Mammary epithelial cell (primary cell): ENCODE measurements at places on chromosomes 2 and 18. TPM values are rescaled to one million over a fixed set of nuclear protein-coding genes. Genes with fewer than 3 reads are reported as not detected.

The VAMP5 gene
- total RNA-seq = 2.2 TPM

The SERPINB2 gene
- total RNA-seq = 0.67 TPM

The MDH1B gene
- total RNA-seq = 0.51 and 0.54 TPM in 2 replicates

The GEN1 gene
- total RNA-seq = 10.0 TPM

The EIF2AK3 gene
- total RNA-seq = 19.2 and 25.1 TPM in 2 replicates

The SAG gene
- not detected in 2 replicates for total RNA-seq

The RAX gene
- total RNA-seq = not detected

The ZNF804A gene
- total RNA-seq = not detected

The STARD6 gene
- total RNA-seq = 0.49 TPM in 1 of 2 replicates, not detected in the other

The DTNA gene
- 12.2 and 12.8 TPM in 2 replicates for total RNA-seq

The KIF5C gene
- 0.19 TPM in 1 of 2 replicates, not detected in the other for total RNA-seq

The ORC4 gene
- total RNA-seq = 35.0 and 38.9 TPM in 2 replicates

The CACNB4 gene
- 0.17 TPM for total RNA-seq

The MYL1 gene
- total RNA-seq = not detected

The FOXI3 gene
- total RNA-seq = 1.5 TPM

The REL gene
- 13.6 and 15.0 TPM in 2 replicates for total RNA-seq

The VAPA gene
- total RNA-seq = 223 and 293 TPM in 2 replicates

The TNFAIP6 gene
- total RNA-seq = 0.50 TPM

DNA sequence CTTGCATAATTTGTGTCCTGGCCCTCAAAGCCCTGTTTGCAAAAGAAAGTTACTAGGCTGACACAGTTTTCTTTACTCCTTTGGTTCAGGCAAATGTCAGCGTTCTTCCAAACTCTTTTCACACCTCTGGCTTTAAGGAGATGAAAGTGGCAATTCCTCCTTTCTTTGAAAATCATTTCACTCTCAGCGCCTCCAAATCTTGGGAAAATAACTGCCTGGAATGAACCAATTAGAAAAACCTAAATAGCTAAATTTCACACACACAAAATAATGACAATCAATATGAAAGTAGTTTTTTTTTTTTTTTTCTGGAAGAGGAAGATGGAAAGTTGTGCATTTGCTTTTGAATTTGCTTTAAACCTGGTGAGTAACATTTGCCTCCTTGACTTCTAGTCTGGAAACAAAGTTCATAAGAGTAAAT lies 1.7 kb downstream of the MEIS1 start:
- no peak for DNase-seq

GRCh38 chr2:67516899-67517530 lies 119.9 kb downstream of the ETAA1 start:
- no peak for DNase-seq

GRCh38 chr2:28206762-28207161 lies 185.9 kb upstream of the FOSL2 start:
- no peak for DNase-seq

GRCh38 chr2:101409699-101410098 lies 22.4 kb upstream of the CREG2 start:
- no peak for DNase-seq

GRCh38 chr18:5759194-5759593 lies 136.1 kb downstream of the TMEM200C start:
- no peak for DNase-seq

DNA sequence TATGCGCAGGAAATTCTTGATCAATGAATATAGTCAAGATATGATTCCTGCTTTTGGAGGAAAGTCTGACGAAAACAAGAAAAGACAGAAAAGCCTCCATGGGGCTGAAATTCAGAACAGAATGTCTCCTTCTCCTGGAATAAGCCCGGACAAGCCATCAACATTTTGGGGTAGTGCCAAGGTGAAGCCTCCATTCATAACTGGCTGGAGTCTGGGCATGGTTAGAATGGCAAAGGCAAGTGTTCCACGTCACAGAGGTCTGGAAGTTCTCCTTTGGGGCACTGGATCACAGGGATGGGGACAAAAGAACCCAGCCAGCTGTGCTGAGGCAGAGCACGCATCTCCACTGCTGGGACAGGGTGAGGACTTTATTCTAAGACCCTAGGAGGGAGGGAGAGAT lies 505.7 kb downstream of the CMPK2 start:
- DNase-seq = no peak

DNA sequence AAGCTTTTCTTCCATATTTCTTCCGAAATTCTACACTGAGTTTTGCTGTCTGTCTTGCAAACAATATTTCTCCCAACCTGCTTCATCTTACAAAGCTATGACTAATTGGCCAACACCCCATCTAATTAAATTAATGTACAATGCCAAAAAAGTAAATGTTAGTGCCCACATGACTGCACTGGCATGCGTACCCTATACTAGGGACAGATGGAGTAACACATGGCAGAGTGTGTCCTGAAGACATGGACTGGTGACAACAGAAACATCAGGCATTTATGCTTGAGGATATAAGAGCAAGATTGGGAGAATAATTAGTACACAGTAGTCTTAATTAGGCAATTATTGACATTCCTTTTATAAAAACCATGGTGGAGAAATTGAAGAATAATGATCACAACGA lies 66.8 kb downstream of the MREG start:
- DNase-seq = no peak

- no peak for DNase-seq
These were observed 5.9 kb upstream of the RNF152 start for GRCh38 chr18:61898640-61899101.

DNA sequence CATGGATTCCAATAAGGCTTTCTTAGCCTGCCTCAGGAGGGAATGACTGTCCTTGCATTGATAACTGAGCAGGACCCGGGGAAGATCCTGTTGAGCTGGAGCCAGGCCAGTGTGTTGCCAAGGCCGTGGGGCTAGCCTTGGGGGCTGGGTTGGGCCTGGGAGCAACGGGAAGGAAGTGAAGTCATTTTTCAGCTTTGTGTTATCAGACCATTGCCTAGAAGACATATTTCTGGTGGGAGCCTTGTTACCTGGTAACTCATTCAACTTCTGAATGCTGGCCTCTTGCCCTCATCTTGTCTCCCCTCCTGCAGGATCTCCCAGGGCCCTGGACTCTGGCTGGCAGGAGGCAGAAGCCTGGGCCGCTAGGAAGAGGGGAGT lies 92.7 kb upstream of the MGAT5 start:
- DNase-seq = no peak

DNA sequence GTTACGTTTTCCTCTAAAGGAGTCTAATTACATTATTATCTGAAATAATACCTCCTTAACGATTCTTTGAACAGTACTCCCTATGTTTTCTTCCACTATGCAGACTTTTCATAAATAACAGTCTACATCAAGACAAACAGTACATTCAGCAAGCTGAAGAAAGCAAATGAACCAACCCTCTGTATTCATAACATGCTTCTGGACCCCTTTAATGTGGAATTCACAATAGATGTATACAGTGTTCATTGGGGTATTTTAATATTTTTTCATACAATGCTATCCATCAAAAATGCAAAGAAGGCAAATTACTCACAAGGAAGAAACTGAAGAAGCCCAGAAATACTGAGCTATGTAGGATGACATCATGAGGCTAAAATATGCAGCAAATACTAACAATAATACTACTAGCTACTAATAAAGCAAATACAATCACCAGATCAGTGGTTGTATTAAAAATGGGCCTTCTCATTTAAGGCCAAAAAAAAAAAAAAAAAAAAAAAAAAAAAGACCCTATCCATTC lies 408.6 kb downstream of the MTX2 start:
- DNase-seq = no peak

DNA sequence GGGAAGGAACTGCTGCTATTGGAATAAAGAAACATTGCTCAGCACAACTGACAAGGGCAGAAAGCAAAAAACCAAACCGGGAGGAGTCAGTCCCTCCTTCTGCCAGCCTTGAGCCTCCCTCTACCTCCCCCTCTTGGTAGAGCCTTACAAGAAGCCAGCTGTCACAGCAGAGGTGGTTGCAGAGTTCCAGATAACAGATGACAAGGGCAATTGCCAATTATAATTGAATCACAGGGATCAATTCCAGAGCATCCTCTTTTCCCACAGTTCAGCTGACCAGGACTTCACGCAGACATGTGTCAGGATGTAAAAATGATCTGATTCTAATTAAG lies 548.2 kb upstream of the LRRTM1 start:
- no peak for DNase-seq

GRCh38 chr2:108154366-108155061 lies 85.3 kb upstream of the SULT1C3 start:
- DNase-seq = no peak

GRCh38 chr2:220347626-220348025 lies 720.2 kb downstream of the SLC4A3 start:
- no peak for DNase-seq

- peak; percentile 35 for DNase-seq
These were observed 86.8 kb upstream of the DNER start for GRCh38 chr2:229800997-229801754.

- no peak for DNase-seq
These were observed 55.7 kb downstream of the NPAS2 start for GRCh38 chr2:100875516-100876230.

DNA sequence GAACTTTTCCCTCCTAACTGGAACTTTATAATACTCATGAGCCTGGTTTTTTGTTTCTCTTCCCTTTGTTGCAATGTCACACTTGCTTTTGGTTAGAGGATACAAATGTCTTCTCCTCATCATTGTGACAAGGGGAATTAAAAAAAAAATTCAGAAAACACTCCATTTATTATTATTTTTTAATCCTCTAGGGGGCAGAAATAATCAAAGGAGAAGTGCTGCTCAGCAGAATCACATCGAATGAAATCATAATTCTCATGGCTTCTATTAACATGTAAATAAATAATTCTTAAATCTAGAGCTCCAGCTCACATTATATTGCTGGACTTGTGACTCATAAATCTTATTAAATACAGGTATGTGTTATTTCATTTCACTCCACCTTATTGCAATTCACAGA lies 273.8 kb downstream of the TRIB2 start:
- DNase-seq = no peak

- DNase-seq = no peak
These were observed 72.6 kb downstream of the ALK start for GRCh38 chr2:29848566-29849310.

DNA sequence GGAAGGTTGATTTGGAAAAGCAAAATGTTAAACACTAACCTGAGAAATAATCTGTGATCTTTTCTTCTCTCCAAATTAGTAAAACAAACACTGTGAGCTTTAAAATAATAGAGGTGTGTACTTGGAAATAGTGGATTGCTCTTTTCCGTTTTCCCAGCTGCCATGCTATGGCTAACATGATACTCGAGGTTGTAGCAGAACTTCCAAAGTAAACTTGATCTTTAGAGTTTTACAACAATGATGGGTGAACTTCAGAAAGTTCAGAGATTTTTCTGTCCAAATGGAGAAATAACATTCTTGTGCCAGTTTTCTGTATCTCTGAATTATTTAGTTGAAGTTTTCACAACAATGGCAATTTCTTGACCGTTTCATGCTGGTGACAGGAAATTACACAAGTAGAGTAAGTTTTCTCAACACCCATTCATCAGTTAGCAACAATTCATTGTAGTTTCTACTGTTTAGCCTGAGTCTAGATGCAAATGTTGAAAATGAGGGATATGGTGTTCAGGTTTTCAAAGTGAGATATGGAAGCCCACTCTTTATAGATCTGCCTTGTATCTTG lies 135.3 kb upstream of the CTAGE1 start:
- no peak for DNase-seq

- peak; percentile 67 for DNase-seq
These were observed 27.5 kb upstream of the MARCHF7 start for GRCh38 chr2:159684796-159685195.

- DNase-seq = no peak
These were observed 15.5 kb upstream of the NFU1 start for GRCh38 chr2:69452687-69453086.

DNA sequence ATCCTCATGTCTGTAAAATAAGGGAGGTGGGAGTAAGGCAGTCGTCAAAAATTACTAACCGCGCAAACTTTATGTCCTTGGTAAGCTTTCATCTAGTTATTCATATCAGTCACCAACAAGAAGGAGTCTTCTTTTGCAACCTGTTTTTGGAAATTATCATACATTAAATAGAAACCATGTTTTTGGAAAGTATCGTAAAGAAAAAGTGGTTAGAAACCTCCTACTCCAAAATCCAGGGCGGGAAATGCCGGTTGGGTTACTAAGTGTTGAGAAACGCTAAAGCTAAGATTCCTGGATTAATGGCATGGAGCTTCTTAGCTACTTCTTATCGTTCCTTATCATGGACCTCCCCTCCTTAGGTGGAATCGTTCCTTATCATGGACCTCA lies 778 bp downstream of the BBS5 start:
- no peak for DNase-seq

DNA sequence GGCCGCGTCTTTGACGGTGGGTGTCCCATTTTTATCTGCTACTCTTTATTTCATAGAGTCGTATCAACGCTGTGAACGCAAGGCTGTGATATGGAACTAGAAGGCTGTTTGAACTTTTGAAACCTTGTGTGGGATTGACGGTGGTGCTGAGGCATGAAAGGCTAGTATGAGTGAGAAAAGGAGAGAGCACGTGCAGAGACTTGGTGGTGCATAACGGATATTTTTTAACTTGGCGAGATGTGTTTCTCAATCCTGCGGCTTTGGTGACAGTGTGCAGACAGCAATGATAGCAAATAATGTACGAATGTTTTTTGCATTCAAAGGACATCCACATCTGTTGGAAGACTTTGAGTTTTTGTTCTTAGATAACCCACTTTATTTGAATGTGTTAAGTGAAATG lies 6.2 kb downstream of the HES6 start:
- DNase-seq = no peak

DNA sequence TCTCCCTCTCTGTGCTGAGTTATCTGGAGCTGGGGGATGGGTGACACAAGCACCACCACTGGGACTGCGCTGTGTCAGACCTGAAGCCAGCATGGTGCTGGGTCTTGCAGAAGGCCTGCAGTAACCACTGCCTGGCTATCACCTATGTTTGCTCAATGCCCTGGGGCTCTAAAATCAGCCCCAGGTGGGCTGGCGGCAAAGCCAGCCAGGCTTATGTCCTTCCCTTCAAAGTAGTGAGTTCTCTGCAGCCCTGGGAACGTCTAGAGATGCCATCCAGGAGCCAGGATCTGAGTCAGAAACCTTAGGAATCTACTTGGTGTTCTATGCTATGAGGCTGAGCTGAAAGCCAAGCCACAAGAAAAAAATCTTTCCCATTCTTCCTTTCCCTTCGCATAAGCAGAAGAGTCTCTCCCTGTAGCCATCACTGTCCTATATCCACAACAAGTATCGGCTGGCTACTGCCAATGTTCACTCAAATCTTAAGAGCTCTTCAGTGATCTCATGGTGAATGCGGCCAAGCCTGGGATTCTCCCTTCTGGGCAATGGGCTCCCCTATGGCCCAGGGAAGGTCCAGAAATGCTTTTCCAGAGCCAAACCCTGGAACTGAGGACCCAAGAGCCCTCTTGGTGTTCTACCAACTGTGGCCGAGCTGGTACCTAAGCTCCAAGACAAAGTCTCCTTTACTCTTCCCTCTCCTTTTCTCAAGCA lies 248.7 kb downstream of the ZNF385B start:
- DNase-seq = no peak

GRCh38 chr2:66602341-66602740 lies 167.4 kb downstream of the MEIS1 start:
- DNase-seq = no peak
